ENCODE measurements at places on chromosomes 2 and 18.
A peak's percentile ranks its signal among the peaks of the same experiment; 100 is the strongest.

- DNase-seq: no peak
Observed at GRCh38 chr18:36762074-36762473, 66.7 kb downstream of the TPGS2 start.

GRCh38 chr2:162435676-162436075 is 91.7 kb downstream of the GCA start:
- no peak for DNase-seq

GRCh38 chr2:101337877-101338276 is 29.4 kb upstream of the RNF149 start:
- DNase-seq: peak; percentile 58

DNA sequence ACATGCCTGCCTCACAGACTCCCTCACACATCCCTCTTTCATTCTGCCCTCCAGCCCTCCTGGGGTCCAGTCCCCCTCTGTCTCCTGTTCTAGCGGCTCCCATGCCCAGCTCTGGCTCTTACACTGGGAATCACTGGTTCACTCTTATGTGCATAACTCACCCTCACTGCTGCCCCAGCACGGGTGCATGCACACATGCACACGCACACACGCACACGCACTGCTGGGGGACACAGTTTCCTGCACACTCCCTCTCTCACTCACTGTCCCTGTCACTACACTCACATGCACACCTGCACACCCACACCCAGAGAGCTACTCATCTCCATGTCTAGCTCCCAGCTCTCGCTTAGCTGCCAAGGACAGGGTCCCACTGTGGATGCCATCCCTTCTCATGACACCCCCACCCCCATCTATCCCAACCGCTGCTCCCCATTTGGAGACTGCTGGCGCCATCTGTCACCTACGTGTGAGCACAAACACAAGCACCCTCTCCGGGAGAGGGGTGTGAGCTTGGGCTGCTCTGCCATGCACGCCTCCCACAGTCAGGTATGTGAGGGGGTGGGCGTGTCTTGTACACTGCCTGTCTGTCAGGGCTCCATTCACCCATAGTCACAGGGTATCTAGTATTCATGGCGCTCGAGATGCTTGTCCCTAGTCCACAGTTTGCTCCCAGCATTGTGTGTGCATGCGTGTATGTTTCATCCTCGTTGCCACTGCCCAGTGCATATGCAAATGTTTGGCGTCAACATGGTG is 1.8 kb downstream of the ASIC4 start:
- DNase-seq: no peak

DNA sequence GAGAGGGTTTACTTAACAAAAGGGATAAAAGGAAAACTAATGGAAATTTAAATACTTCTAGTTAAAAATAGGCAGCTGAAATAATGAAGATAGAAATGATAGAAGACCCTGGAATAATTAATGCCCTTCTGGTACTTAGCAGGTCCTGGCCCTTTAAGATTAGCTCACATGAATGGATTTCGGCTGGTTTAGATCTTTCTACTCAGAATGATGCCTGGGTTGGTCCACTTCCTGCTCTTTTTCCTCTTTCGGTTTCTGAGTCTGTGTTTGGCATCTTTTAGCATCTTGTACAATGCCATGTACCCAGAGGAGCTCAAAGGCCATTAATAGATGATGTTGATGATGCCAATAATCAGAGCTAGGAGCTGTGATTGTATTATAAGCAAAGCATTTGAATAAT is 290.5 kb downstream of the CLIP4 start:
- DNase-seq: no peak

DNA sequence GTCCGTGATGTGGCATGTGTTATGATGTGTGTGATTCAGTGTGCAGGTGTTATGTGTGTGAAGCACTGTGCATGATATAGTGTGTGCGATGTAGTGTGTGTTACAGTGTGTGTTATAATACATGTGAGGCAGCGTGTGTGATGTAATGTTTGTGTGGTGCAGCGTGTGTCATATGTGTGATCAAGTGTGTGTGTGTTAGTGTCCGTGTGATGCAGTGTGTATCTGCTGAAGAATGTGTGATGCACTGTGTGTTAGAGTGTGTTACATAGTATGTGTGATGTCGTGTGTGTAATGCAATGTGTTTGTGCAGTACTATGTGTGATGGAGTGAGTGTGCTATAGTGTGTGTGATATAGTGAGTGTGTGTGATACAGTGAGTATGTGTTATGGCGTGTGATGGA is 182.8 kb upstream of the SOX11 start:
- DNase-seq: no peak

DNA sequence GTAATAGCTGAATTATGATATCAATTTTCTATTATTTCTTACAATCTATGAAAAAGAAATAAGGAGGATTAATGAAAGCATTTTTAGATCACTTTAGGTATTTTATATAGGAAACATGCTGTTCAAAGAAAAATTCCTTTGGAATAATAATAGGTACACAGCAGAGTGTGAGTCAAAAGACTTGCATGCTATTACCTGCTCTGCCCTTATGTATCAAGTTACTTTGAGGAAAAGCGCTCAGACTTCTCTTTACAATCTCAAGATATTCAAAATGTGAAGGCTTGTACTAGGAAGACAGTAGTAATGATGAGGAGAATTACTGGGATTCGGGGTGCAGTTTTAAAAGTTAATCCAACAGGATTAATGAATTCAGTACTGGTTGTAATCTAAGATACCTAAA is 29.1 kb upstream of the RNU4ATAC start:
- DNase-seq: peak; percentile 31

DNA sequence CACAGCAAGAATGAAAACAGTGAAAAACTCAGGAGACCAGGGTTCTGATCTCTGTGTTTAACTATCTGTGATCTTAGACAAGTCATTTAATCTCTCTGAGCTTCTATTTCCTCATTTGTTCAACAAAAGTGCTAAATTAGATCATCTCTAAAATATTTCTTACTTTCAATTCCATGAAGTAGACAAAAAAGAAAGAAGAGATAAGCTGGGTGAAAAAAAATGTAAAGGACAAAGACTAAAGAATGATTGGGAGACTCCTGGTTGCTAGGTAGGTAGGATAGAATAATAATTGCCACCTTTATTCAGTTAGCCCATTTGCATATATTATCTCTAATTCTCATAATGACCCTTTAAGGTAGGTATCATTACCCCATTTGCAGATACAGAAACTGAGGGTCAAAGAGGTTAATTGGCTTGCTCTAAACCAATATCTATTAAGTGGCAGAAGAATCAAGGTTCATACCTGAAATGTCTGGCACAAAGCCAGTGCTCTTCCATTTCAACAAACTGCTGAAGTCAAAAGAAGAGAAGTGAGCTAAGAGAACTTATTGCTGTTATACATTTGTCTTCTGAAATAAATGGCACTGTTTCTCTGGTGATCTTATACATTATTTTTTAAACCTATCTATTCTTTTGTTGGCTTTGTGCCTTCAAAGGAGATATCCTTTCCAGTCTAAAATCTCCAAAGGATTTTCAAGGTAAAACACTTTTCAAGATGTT is 141.7 kb downstream of the OTX1 start:
- DNase-seq: no peak

- peak; percentile 85 for DNase-seq
Observed at GRCh38 chr2:33321236-33321771, 155.1 kb upstream of the RASGRP3 start.

- peak; percentile 64 for DNase-seq
Observed at GRCh38 chr2:46971929-46972328, 56.3 kb upstream of the MCFD2 start.

DNA sequence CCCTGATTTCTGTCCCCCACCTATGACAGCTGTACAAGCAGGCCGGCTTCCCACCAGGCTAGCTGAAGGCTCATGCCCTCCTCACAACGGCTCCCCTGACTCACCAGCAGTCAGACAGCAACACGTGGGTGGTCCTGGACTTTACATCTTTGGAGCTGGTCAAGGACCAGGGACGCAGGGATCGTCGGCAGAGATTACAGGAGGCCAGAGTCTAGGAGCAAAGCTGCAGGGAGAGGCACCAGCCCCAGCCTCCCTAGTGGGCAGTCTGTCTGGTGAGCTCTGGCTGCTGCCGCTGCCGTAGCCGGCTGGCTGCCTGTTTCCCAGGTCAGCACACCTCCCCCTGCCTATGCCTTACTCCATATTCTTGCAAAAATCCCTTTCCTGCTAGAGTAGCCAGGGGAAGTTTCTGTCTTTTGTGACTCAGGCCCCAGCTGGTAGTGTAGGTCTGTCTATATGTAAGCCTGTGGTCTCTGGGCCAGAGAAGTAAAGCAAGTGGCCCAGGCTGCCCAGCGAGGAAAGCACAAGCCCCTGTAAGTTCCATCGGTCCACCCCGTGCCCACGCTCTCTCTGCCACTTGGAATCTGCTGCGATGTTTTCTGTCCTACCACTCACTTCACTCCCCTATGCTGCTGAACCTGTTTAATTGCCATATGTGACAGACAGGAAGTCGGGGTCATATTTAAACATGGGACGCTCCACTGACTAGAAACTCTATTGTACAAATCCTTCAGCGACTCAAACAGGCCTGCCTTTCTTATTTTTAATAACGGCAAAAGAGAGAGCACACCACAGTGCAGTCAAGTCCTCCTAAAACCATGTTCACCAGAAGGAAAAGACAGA is 2.4 kb upstream of the ARHGEF4 start:
- DNase-seq: no peak

DNA sequence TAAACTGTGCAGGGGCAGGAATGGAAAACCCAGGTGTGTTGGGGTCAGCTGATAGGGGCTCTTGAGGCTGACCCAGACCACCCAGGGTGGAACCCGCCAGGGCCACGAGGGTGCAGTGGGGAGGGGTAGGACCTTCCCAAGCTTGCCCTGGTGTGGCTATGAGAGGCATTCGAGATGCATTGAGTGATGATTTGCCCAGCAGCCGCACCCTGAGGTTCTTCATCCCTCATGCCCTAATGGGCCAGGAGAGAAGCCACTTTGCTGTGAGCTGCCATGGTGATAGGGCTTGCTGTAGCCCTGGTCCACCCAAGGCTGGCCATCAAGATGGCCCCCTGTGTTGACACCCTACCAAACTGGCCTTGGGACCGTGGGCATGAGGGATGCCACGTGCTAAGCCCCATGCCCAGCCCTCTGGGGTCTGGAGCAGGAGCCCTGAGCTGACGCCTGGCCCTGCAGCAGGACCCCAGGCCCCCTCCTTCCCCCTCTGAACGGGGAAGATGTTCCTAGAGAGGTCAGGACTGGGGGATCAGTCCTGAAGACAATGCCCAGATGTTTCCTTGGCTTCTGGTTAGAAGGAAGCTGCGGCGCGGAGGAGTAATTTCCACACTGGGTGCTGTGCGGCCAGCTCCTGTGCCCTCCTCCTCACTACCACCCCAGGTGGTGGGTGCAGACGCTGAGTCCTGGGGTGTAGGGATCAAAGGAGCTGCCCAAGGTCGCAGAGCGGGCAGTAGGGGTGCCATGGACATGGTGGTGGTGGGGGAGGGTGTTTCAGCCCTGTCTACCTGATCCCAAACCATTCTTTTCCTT is 122.5 kb upstream of the HDAC4 start:
- DNase-seq: no peak

GRCh38 chr18:68221111-68221724 is 493.7 kb downstream of the TMX3 start:
- DNase-seq: no peak

GRCh38 chr2:200658278-200658864 is 72.6 kb downstream of the AOX1 start:
- DNase-seq: no peak

DNA sequence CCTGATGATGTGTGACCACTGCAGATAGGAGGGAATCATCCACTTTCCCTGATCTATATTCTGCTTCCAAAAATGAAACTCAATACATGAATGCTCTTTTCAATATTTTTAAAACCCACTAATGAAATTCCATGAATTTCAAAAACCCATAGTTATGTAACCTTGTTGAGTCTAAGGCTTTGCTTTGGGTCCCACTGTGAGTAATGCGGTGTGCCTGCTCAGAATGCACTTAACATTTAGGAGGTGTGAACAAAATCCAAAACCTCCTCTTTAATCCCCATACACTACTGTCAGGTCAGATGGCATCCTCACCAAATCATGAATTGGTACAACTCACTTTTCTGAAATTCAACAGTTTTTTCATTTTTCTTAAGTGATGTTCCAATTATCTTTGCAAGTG is 50.4 kb downstream of the CCDC93 start:
- no peak for DNase-seq

GRCh38 chr18:32435631-32436500 is 34.8 kb downstream of the GAREM1 start:
- DNase-seq: no peak

- peak; percentile 86 for DNase-seq
Observed at GRCh38 chr2:237072067-237072931, 13.4 kb upstream of the COPS8 start.

- no peak for DNase-seq
Observed at GRCh38 chr2:215420471-215420935, 15.4 kb downstream of the FN1 start.

- DNase-seq: peak; percentile 76
Observed at GRCh38 chr2:45778720-45779171, 127.3 kb downstream of the PRKCE start.

GRCh38 chr2:137987011-137987410 is 22.7 kb downstream of the HNMT start:
- no peak for DNase-seq

DNA sequence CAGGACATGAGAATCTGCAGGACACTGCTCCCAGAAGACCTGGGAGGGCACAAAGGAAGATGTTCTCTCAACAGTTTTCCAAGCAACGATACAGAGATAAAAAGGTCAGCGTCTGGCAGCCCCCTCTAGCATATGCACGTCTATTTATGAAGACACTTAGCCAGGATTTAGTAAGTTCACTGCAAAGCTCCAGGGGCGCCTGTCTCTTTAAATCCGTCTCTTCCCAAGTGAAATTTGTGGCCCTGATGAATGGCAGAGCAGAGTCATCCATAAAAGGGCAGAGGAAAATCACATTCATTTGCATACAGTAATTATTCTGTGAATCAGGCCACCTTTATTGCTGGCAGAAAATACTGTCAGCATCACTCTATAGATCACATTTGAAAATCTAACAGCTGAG is 390.9 kb upstream of the SMIM21 start:
- DNase-seq: no peak

DNA sequence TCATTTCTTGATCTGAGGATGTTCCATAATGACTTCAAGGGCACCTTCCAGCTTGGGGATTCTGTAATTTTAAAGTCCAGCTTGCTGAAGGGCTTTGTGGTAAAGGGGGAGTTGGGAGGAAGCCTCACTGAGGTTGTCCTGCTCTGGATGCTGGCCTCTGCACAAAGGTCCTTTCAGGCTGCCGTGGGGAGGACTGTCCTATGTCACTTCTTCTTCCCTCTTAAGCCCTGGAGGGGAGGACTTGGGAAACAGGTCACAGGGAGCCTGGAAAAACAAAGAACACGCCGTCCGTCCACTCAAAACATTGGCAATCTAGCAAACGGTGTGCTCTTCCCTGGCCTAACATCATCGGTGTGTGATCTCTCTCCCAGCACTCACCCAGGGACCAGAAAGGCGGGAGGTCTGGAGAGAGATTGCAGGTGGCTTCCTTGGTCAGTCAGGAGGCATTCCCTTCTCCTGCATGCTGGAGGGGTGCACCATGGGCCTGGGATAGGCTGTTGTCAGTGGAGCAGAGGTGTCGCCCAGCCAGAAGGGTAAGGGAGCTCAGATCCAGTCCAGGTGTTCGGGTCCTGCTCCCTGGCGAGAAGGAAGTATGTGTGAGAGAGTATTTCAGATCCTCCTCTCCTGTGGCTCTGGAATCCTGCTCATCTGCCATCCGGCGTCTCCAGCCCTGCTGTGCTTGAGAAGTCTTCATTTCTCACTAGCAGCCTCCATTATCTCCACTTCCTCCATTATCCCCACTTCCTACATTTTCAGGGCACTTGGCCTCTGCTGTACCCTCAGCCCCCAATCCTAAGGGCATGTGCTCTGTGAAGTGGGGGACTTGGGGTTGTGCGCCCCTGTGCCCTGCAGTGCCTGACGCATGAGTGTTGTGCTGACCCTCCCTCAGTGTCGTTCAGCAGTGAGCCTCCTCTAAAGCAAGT is 20.1 kb downstream of the ASAP2 start:
- DNase-seq: no peak

GRCh38 chr2:127086990-127087790 is 19.8 kb downstream of the BIN1 start:
- peak; percentile 66 for DNase-seq
